LHCN-M2 (cell line): ENCODE measurements at places on chromosomes 2 and 18. TPM values are rescaled to one million over a fixed set of nuclear protein-coding genes. Genes with fewer than 3 reads are reported as not detected.
A peak's percentile ranks its signal among the peaks of the same experiment; 100 is the strongest.

Gene GULP1
- total RNA-seq, result 32.2 and 32.9 TPM in 2 replicates

Gene RND3
- total RNA-seq, result 96.0 and 133 TPM in 2 replicates

GRCh38 chr18:35296060-35296459 is 6.0 kb upstream of the ZSCAN30 start:
- no peak for DNase-seq

GRCh38 chr2:8103085-8103708 is 578.7 kb upstream of the ID2 start:
- no peak for DNase-seq

DNA sequence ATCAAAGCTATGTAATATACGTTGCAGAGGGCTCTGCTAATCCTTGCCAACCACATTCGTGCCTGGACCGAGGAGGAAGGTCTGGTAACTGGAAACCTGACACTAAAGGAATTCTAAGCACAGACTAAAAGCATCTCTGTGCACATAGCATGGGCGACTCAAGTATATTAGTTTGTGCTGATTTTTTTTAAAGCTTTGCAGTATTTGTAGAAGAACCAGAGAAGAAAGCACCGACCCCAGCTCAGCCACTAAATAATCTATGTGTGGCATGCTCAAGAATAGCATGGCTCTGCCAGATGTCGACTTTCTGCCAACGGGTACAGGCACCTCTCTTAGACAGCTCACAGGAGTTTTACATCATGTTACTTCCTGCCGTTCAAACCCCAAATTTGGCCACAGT is 73.2 kb upstream of the NRP2 start:
- no peak for DNase-seq

GRCh38 chr2:241560883-241561474 is 2.4 kb downstream of the BOK start:
- DNase-seq, result no peak

- peak; percentile 5 for DNase-seq
Observed at GRCh38 chr2:60116161-60116875, 437.1 kb downstream of the BCL11A start.

GRCh38 chr2:10269711-10270610 is 32.7 kb upstream of the HPCAL1 start:
- DNase-seq, result no peak

- peak; percentile 65 for DNase-seq
Observed at GRCh38 chr18:79393635-79394533, 1.8 kb upstream of the NFATC1 start.

DNA sequence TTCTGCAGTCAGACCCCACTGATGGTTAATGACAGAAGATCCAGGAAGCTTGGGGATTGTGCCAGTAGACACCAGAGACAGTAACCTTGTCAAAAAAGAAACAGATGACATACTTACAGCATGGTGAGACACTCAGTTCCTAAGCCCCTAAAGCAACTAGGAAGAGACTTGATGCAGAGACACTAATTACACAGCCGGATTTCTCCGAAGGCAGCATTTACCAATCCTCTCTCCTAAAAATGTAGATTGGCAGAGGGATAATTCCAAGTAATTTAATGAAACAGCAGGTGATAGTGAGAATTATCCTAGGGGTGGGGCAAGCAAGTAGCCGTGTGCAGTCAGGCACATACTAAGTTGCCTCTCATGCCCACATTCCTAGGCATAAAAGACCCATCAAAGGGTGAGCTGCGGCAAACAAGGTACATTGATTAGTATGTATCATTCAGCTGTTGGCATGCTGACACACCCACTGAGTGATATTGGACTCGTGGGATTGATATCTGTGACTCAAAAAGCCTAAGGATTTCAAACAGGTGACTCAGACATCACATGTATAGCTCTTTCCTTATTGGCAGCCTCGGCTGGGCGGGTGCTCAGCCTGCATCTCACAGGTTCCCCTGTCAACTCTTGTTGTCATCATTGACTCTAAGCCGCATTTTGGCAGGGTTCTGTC is 296.7 kb upstream of the ATP5MC3 start:
- peak; percentile 0 for DNase-seq

DNA sequence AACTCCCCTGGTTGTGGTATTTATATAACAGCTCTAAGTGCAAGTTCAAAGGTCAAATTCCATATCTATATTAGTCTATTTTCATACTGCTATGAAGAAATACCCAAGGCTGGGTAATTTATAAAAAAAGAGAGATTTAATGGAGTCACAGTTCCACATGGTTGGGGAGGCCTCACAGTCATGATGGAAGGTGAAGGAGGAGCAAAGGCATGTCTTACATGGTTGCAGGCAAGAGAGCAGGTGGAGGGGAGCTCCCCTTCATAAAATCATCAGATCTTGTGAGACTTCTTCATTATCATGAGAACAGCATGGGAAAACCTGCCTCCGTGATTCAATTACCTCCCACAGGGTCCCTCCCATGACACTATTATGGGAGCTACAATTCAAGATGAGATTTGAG is 179.6 kb upstream of the FBXO11 start:
- DNase-seq, result no peak

DNA sequence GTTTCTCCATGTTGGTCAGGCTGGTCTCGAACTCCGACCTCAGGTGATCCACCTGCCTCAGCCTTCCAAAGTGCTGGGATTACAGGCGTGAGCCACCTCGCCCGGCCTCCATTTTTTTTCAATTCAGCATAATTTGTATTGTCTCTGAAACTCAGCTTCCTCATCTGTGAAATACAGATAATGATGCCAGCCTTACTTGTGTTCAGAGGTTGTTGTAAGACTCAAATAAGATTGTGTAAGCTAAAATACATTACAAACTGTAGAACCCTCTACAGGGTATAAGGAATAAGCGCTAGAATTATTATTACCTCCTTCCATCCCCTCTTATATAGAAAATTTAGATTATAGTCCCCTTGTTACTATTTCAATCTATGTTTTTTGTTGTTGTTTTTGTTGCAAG is 24.8 kb upstream of the STARD7 start:
- DNase-seq, result no peak

DNA sequence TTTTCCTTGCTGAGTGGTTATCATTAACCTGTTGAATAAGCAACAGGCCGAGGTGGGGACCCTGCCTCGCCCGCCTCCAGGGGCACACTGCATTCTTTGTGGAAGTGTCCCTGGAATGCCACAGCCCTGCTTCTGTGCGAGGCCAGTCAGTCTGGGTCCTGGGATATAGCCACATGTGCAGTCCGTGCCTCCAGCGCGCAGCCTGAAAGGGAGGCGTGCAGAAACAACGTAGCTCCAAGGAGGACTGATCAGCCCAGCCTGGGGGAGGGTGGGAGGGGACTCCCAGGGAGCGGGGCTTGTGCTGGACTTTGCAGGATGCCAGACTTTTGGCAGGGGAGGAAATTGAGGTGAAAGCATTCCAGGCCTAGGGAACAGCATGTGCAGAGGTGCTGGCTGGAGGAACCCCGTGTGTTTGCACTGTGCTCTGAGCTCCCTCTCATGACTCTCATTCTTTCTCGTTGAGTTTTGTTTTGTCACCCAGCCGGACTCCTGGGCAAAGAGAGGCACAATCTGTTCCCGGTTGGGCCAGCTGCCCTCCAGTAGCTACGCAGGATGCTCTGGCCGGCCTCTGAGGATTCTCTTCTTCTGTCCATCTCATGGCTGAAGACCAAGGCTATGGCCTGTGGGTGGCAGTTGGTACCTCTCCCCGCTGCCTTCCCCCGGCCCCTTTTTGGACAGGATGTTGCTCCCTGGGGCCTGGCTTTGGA is 39.7 kb downstream of the HPCAL1 start:
- no peak for DNase-seq

GRCh38 chr2:2765839-2766495 is 434.9 kb upstream of the MYT1L start:
- DNase-seq, result no peak

GRCh38 chr2:71609029-71609428 is 155.7 kb downstream of the DYSF start:
- DNase-seq, result no peak

GRCh38 chr2:7847321-7847720 is 834.5 kb upstream of the ID2 start:
- no peak for DNase-seq

- DNase-seq, result peak; percentile 35
Observed at GRCh38 chr2:84631047-84631446, 114.7 kb downstream of the DNAH6 start.

DNA sequence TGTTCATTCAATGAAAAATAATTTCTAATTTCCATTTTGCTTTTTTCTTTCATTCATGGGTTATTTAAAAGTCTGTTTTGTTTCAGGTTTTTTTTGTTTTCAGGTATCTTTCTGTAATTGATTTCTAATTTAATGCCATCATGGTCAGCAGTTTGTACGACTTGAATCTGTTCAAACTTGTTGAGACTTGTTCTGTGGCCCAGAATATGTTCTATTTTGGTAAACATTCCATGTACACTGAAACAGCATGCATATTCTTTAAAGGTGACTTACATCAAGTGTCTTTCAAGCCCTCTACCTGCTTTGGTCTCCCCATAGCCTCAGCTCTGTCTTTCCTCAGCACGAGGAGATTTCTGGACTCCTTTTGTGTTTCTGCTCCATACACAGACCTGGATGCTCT is 49.1 kb downstream of the CYP1B1 start:
- no peak for DNase-seq

GRCh38 chr2:172229125-172229524 is 126.4 kb upstream of the DLX2 start:
- no peak for DNase-seq

- DNase-seq, result no peak
Observed at GRCh38 chr2:224155896-224156295, 116.8 kb upstream of the SERPINE2 start.

GRCh38 chr2:29124504-29124903 is 9.3 kb downstream of the CLIP4 start:
- DNase-seq, result no peak
